ELR (cell line): ENCODE measurements at places on chromosomes 1 and 21.

- no peak for DNase-seq
These were observed 4.1 kb upstream of the TTLL10 start for GRCh38 chr1:1169429-1170214.

- no peak for DNase-seq
These were observed 77.7 kb upstream of the CACNA1E start for GRCh38 chr1:181405584-181405983.

DNA sequence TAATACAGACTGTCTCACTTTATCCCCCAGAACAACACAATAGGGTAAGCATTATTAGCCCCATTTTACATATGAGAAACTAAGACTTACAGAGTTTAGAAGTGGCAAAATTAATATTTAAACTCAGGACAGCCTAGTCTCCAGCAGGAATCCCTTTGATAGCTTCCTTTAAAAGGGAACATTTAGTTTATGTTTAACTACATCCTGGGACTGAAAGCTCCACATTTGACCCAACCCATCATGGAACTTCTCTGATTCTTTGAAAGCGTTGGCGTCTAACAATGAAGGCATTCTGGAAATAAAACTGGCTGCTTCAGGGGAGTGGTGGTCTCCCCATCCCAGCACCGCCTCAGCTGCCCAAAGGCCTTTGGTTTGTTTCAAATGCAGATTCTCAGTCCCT lies 250.6 kb upstream of the NFIA start:
- no peak for DNase-seq

GRCh38 chr1:163820766-163821165 lies 499.0 kb downstream of the NUF2 start:
- peak; percentile 13 for DNase-seq

- peak; percentile 92 for DNase-seq
These were observed 21.6 kb downstream of the TCEA3 start for GRCh38 chr1:23403038-23403336.

DNA sequence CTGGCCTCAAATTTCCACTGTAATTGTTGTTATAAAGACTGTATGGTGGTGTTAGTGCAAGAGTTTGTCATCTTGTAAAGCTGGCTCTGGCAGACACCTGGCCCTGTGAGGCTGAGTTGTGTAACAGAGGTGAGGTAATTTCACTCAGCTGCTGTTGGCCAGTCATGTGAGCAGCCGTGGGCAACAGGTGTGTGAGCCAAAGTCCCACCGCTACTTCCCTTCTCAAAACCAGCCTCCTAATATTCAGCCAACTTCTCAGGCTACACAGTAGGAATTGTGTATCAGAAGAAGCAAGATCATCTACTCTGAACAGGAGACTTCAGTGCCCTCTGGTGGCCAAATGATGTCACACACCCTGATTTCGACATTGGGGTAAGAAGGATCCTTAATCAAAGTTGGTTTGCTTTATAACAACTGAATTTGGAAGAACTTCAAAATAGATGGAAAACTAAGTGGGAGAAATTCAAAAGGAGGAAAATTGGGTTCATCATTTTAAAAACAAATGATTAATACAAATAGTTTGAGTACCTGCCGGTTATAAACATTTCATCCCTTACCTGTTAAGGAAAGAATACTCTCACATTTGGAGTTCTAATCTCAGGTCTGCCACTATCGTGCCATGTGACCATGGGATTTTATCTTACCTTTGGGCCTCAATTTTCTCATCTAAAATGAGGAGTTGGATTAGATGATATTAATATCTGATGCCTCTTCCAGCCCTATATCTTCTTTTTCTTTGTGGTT lies 2.6 kb upstream of the CREG1 start:
- peak; percentile 75 for DNase-seq

DNA sequence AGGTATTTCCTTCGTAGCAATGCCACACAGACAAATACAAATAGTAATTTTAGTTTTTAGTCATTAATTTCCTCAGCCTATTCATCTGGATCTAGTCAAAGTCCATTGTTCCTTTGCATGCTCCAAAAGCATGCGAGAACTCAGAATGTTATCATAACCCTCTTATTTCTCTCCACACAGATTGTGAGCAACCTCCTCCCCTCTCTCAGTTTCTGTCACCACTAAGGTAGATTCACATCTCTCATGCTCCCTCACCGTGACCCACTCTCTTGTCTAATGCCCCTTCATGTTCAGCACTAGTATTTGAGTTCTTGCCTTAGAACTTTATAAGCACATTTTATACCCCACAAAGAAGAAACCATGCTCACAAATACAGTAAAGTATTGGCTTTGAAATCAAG lies 582.4 kb downstream of the PLA2G4A start:
- no peak for DNase-seq

DNA sequence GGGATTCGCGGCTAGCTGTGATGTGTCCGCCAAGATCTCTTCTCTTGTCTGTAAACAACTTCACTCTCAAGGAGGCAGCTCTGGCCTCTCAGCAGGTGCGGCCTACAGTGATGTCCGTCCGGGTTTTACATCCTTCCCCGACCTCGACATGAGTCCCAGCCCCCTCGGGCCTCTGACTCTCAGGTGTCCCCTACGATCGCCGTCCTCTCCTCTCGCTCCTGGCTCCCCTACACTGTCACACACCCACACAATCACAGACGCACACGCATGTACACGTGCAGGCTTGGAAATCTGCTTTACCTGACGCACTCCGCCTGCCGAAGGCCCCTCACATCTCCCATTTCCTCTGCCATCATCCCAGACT lies 797 bp upstream of the RSPH1 start:
- DNase-seq, result no peak

DNA sequence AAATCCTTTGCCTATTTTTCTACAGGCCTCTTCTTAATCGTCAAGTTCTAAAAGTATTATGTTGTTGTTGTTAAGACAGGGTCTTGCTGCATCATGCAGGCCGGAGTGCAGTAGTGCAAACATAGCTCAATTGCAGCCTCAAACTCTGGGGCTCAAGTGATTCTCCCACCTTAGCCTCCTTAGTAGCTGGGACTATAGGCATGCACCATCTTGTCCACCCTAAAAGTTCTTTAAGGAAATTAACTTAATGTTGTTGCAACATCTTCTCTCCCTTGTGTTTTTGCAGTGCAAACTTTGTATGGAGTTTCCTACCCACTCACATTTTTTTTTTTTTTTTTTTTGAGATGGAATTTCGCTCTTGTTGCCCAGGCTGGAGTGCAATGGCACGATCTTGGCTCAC lies 4.1 kb upstream of the VHLL start:
- DNase-seq, result no peak

- DNase-seq, result no peak
These were observed 169.1 kb downstream of the NTNG1 start for GRCh38 chr1:107309962-107310361.

GRCh38 chr1:32342704-32343103 lies 6.7 kb upstream of the MARCKSL1 start:
- no peak for DNase-seq

DNA sequence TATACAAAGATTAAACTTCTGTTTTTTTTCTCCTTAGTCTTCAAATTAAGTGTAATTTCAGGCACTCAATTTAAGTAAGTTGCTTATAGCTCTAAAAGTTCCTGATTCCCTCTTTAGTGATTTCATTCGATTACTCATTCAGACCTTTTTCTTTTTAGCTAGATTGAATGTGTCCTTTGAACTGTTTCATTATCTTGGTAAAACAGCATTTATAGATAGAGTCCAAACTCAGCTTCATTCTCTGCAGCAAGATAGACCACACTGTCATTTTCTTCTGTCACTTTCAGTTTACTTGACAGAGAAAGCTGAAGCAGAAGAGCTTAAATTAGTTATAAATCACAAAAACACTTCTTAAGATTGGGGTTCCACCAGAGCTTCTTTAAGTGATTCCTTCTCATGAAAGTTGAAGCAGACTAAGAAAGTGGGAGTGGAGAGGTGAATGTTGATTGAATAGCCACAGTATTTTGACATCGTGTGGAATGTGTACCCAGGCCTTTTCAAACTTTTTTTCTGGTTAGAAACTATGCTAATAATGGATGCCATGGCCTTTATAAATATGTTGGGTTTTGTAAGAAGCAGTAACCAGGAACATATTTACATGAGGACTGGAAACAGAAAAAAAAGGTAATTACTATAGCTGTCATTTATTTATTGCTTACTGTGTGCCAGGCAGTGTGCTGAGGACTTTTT lies 52.2 kb downstream of the ZBTB40 start:
- no peak for DNase-seq

DNA sequence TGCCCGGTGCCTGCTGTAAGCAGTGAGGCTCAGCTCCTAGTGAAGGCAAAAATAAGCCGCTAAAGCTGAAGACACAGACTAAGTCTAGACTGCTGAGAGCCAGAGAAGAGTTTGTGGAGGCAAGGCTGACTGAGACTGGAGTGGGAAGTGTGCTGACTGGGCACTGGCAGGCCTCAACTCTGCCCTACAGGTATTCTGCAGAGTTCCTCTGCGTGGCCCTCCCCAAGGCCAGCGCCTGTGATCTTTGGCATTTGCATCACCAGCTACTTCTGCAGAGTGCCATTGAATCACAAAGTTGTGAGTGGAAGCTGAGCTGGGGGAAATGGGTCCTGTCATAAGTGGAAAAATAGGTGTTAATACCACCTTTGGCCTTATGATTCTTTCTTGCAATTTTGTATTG lies 905.7 kb downstream of the PLA2G4A start:
- DNase-seq, result no peak

- DNase-seq, result no peak
These were observed 9.8 kb upstream of the PHTF1 start for GRCh38 chr1:113768916-113769600.
